C1 segment of cervical spinal cord (tissue), 14 donors: ENCODE measurements at places on chromosomes 13 and 19.

GRCh38 chr19:13100841-13101589, 1.6 kb downstream of the LYL1 start:
- DNase-seq: no peak

DNA sequence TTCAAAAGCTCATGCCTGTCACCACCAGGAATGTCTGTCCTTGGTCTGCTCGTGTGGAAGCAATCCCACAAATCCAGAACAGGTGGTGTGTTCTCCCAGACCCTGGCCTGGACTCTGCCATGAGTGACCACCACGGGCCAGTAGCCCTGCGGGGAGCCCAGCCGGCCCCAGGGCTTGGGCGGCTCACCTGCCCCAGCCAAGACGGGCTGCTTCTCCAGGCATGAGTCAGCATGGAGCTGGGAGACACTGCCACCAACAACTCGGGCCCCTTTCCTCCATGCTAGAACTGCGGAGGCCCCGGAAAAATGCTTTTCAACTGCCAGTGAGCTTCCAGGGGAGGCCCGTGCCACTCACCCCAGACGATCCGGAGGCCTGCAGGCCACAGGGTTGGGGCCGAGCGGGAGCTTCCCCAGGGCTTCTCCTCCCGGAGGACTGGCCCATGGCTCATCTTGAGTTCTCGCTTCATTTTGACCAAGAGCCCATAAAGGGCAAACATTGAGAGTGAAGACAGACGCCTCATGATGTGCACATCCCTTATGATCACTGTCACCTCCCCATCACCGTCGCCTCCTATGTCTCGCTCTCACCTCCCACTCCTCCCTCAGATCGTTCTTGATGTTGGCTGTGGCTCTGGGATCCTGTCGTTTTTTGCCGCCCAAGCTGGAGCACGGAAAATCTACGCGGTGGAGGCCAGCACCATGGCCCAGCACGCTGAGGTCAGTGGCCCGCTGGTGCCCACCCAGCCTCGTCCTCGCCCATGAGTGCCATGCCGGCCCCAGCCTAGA, 16.7 kb downstream of the YIPF2 start:
- no peak for DNase-seq

DNA sequence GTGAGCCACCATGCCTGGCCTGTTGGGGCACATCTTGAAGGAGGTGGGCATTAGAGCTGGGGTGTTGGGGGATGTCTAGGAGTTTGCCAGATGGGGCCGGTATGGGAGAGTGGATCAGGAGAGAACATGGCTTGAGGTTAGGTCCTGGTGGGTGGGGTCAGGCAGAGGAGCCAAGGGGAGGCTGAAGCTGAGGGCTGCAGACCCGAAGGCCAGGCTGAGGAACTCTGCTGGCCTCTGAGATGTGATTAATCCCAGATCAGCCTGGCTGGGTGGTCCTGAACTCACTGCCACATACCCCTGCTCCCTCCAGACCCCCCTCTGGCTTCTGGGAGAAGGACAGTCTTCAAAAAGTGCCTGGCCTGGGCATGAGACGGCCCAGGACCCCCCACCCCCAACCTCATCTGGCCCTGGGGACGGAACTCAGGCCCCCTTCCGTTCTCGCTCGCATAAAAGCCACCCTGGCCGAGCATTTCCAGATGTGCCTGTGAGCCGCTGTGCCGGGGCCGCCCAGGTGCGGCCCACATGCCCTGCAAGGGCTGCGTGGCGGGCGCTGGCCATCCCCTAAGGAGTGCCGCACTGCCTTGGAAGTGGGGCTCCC, 2.7 kb downstream of the FSTL3 start:
- no peak for DNase-seq

- DNase-seq: no peak
These were observed 1158.5 kb downstream of the PCDH9 start for GRCh38 chr13:66071608-66072007.

- DNase-seq: no peak
These were observed 21.5 kb downstream of the COLGALT1 start for GRCh38 chr19:17576758-17577456.

DNA sequence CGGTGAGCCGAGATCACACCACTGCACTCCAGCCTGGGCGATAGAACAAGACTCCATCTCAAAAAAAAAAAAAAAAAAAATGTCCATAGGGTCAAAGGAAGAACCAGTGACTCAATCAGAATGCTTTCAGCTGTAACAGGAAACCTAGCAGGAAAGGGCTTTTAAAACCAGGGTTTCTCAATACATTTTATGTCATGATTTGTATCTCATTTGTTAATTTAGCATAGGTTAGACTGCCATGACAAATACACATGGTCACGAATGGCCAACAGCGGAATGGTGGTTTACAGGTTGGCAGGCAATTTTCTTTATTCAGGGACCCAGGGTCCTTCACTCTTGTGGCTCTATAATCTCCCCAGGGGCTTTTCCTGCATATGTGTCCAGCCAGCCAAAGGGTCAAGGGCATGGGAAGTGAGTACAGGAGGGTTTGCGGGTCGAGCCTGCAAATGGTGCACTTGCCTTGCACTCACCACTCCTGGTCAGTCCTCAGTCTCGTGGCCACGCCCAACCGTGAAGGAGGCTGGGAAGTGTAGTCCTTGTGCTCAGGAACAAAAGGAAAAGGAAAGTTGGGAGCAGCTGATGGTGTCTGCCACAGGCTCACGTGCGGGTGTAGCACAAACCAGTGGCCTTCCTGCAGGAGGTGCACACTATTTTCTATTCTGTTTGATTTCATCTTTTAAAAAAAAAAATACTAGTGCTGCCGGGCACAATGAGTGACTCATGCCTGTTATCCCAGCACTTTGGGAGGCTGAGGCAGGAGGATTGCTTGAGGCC, 14.8 kb downstream of the DHX34 start:
- DNase-seq: no peak

- DNase-seq: no peak
These were observed 10.9 kb downstream of the SETDB2 start for GRCh38 chr13:49455007-49455398.

DNA sequence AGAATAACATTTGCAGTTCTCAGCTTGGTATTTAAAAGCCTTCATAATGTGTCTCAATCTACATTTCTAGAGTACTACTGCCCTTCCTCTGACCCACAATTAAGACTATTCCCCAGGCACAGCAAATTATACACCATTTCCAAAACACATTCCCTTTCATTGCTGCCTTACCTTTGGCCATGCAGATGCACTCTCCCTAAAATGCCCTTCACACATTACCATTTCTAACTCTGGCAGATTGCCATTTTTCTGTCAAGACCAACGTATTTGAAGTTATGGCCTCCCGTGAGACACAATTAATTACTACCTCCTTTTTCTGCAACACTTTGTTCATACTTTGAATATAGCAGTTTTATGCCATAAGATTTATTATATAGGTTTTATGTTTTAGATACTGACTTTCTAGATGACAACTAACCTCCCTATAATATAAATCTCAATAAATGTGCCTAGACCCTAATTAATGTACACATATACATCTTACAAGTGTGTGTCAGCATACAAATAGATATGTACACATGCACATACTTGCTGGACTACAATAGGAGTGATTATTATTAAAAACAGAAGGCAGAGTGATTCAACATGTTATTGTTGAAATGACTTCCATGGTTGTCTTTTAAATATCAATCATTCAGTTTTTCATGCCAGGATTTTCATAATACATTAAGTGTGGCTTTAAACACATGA, 2902.5 kb downstream of the PCDH9 start:
- no peak for DNase-seq

DNA sequence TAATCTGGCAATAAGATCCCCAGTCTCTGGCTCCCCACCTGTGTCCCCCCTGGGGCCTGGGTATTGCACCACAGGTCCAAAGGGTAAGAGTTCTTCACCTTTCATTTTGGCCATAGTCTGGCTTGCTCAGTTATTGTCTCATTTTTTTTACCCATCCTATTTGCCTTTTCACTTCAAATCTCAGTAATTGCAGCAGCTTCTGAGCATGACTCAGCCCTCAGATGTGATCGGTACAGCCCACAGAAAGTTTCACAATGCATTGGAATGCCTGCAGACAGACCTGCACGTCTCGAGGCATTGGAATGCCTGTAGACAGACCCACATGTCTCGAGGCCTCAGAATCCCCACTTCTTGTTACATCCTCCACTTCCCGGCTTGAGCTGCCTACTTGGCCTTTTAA, 173.6 kb downstream of the NUFIP1 start:
- no peak for DNase-seq

DNA sequence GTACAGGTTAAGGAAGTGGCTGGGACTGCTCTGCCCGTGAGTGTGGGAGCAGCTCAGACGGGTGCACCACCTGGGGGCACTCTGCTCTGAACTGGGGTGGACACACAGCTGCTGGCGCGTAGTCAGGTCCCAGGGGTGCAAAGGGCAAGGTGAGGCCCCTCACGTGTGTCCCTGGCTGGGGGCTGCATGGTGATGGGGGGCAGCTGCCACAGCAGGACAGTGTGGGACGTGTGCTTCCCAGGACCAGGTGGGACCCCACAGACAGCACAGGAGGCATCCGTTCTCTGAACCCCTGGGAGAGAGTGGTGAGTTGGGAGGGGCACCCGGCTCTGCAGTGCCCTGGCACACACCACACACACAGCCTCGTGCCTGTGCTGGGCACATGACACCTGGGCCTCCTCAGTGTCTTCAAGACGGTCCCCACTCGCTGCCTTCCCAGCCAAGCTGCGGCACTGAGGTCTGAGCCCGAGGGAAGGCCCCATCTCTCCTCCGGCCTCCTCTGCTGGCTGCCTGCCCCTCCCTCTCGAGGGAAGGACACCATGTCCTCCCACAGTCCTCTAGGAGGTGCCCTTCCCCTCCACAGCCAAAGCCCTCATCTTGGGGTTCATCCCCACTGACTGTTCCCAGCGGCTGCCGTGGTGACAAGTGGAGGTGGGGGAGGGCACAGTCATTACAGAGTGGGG, 24.7 kb downstream of the CILP2 start:
- DNase-seq: no peak

DNA sequence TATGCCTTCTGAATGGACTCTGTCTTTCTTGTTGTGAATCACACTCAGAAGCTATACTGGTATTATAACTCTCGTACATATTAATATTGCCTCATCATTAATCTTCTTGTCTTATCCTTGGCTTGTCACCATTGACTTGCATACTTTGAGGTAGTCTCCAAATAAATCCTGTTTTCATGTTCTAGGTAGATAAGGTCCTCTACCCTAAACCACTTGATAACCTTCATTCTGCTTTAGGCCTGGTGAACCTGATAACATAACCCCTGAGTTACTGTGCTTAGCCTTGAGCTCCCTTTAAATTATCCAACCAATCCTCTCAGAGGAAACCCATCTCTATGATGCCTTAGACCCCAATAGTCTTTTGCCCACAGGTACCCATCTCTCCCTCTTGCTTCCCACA, 1162.3 kb downstream of the SLITRK1 start:
- no peak for DNase-seq

DNA sequence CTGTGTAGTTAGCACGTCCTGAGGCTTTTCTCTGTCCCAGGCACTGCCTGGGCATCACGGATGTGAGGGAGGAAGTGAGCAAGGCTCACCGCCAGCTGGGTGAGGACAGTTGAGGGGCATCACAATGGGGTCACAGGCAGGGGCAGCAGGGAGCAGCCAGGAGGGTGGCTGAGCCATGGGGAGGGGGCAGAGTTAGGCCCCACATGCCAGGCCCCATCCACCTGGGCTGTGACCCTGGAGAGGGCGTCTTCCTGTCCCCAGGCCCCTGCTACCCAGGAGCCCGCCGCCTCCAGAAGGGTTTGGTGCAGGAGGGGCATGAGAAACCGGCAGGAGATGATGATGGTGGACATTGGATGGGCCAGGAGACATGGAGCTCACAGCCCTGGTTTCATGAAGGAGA, 56.8 kb upstream of the F7 start:
- no peak for DNase-seq

DNA sequence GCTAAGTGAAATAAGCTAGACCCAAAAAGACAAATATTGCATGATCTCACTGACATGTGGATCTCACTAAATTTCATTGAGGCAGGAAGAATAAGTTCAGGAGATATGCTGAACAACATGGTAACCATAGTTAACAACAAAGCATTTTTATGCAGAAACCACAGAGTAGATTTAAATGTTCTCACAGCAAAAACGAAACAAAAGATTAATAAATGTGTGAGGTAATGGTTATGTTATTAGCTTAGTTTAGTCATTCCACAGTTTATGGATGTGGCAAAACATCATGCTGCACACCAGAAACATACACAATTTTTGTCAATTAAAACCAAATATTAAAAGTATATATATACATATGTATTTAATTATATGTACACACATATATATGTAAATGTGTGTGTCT, 765.8 kb downstream of the SLITRK5 start:
- no peak for DNase-seq

- no peak for DNase-seq
These were observed 347.6 kb upstream of the NBEA start for GRCh38 chr13:34594507-34594906.

- no peak for DNase-seq
These were observed 9.7 kb upstream of the ANKRD10 start for GRCh38 chr13:110924639-110924934.

DNA sequence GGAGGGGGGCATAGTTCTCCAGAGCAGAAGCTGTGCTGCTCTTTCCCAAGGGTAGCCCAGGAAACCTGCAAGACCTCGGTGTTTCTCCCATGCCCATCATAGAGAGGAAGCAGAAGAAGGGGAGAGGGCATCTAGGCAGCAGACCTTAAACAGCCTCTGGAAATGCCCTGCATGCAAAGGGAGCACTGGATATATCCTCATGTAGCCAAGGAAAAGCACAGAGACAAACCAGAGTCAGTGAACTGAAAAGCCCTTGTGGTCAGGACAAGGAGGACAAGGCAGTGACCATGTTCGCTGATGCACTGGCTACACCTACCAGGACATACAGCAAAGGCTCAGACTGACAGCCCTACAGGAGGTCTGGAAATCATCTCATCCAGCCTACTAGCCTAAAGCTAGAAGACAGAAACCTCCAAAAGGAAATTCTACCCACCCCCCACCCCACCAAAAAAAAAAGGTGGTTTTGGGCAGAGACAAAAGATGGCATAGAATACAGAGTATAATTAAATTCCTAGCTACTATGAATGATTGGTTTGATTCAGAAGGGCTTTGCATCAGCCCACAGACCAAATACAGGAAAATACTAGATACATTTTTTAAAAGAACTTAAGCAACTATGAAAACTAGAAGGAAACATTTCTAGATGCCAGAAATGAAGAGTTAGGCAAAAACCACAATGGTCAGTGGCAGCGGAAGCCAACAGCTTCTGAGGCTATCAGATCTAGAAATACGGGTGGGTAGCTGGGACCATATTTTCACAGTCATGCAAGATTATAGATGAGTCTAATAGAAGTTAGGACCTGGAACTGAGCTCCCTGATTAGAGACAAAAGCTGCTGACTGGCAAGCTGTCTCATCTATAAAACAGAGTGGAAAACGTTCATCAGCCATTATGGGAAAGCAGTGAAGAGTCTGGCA, 4.4 kb upstream of the TBC1D4 start:
- no peak for DNase-seq

DNA sequence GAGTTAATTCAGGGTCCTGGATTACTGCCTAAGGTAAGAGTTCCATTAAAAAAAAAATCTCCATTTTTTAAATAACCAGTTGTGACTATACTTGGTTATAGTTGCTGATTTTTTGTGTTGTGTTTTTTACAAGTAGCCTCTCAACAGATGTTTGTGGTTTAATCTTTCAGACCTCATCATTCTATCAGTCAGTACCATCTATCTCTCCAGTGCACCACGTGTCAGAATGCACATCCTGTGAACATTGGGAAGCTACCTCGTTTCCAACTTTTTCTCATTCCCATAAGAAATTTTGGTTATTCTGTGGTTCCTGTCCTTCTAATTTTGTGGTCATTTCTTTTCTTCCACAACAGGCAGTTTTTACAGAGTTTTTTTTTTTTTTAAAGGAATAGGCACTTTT, 39.2 kb downstream of the WDFY2 start:
- no peak for DNase-seq

- no peak for DNase-seq
These were observed 743 bp upstream of the NDUFS7 start for GRCh38 chr19:1383017-1383311.
